ENCODE measurements at places on chromosomes 6 and 20. TPM values are rescaled to one million over a fixed set of nuclear protein-coding genes. Genes with fewer than 3 reads are reported as not detected.

- H3K27ac ChIP-seq, result no peak overlapping the region
- no peaks in the 10 kb centered on the region for H3K4me1 ChIP-seq
- no peak overlapping the region for H3K4me3 ChIP-seq
- H3K27me3 ChIP-seq, result no peaks in the 10 kb centered on the region
Observed at GRCh38 chr6:147321260-147321659, 117.0 kb downstream of the STXBP5 start.

The UST gene
- total RNA-seq, result 31.9 TPM

The CLDN20 gene
- total RNA-seq, result not detected

DNA sequence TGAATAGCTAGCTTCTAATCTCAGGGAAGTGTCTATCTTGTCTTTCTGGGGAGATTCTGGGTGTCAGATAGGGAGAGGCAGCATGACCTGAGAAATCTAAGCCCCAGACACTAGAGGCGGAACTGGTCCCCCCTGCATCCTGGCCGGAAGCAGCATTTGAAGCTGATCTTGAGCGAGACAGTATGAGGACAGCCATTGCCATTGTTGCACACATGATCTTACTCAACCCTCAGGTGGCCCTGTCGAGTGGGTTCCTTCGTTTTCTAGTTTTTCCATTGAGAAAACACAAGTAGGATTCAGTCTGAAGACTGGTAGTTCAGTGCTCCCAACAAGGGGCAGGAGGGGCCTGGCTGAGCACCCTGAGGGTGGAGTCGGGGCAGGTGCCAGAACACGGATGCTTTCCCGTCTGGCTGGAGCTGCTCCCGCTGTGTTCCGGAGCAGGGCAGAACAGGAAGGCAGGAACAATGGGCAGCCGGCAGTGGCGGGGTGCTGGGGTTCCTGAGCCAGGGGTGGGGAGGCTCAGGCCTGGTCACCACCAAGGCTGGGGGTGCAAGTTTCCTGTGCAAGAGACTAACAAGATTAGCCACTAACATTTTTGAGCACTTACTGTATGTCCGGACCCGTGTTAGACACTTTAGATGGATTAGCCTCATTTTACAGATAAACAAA, 7.9 kb upstream of the SDCBP2 start:
- DNase-seq, result no peak
- H3K4me1 ChIP-seq, result no peaks in the 10 kb centered on the region
- H3K4me3 ChIP-seq, result no peak overlapping the region
- H3K36me3 ChIP-seq, result no peaks in the 10 kb centered on the region

DNA sequence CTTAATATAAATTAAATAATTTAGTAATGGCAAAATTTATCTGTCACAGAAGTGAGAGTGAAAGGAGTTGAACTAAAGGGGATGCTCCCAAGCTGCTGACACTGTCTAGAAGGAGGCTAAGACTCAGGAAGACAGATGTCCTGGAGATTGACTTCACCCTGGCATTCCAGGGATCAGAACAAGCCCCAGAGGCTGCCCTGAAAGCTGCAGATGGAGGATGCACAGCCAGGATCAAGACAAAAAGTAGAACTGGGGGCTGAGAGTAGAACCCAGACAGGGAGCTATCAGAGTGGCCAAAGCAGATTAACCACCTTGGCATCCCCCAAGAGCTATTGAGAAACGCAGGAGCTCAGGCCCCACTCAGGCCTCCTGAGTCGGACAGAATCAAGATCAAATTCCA, 189.2 kb upstream of the PLCB4 start:
- no peak overlapping the region for H3K4me3 ChIP-seq
- no peak overlapping the region for H3K27ac ChIP-seq
- no peaks in the 10 kb centered on the region for H3K27me3 ChIP-seq
- no peaks in the 10 kb centered on the region for H3K4me1 ChIP-seq
- DNase-seq, result no peak

- peaks cover 17% of the 10 kb centered on the region for H3K36me3 ChIP-seq
- H3K4me3 ChIP-seq, result no peak overlapping the region
- no peak overlapping the region for H3K27ac ChIP-seq
- no peaks in the 10 kb centered on the region for H3K27me3 ChIP-seq
Observed at GRCh38 chr6:42079941-42080464, 29.7 kb downstream of the TAF8 start.
